ENCODE measurements at places on chromosomes 11 and 22.

DNA sequence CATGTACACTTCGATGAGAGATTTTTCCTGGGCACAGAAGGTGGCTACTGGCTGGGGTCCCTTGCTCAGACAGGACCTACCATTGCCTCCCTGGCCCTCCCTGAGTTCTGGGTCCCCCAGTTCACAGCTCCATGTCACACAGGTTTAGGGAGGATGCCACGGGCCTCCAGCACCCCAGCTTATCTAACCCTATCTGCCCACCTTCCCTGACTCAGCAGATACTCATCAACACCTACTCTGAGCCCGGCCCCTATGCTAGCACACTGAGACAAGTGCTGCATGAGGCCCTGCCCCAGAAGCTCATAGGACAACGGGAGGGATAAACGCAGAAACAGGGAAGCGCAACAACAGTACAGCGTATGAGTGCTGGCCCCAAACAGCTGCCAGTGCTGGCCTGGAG lies 9.6 kb downstream of the NAGA start:
- no peak for DNase-seq

DNA sequence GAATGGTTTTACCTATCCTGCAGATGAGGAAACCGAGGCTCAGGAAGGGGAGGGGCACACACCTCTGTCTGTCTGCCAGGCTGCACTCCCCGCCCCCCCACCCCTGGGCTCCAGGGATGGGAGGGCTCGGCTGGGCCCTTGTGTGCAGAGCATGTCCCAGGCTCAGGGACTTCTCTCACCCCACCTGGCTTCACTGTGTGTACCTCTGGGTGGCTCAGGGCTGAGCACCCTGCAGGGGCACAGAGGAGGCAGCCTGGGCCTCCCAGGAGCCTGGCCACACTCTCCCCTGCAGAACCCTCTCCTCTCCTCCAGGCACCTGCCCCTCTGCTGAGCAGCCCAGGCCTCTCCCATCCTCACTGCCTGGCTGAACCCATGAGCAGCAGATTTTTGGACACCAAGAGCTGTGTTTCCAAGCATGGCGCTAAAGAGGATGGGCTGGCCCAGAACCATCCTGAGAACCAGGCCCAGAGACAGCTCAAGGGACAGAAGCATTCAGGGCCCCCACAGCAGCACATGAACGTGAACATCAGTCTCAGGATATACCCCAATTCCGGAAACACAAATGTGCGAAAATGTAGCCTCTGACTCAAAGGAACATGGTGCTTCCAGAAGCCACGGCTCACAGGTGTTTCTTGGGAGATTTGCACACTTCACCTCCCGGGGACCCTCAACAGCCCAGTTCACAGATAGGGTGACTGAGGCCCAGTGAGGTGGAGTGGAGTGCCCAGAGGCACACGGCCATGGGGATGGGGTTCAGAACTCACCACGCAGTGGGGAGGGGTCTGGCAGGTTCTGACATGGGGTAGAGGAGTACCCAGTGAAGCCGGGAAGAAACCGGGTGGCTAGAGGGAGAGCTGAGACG lies 10.5 kb downstream of the EMID1 start:
- DNase-seq, result no peak

GRCh38 chr11:59437770-59438169 lies 1.5 kb downstream of the OR5A1 start:
- no peak for DNase-seq

- DNase-seq, result no peak
These were observed 2.1 kb downstream of the NRIP3 start for GRCh38 chr11:9001736-9002135.

- no peak for DNase-seq
These were observed 270.5 kb upstream of the SORL1-AS1 start for GRCh38 chr11:121723246-121723741.
